ENCODE measurements at places on chromosomes 16 and 17.

- DNase-seq, result peak; percentile 12
These were observed 24.3 kb downstream of the CDK12 start for GRCh38 chr17:39485555-39485954.

GRCh38 chr17:1186923-1187771 lies 7.4 kb upstream of the ABR start:
- peak; percentile 80 for DNase-seq

GRCh38 chr16:46658925-46659324 lies 30.1 kb downstream of the VPS35 start:
- DNase-seq, result no peak

GRCh38 chr17:15247891-15248529 lies 17.1 kb downstream of the PMP22 start:
- DNase-seq, result no peak

GRCh38 chr16:4609200-4610010 lies 5.3 kb downstream of the UBALD1 start:
- no peak for DNase-seq

GRCh38 chr17:12024327-12024726 lies 3.6 kb downstream of the MAP2K4 start:
- DNase-seq, result no peak

GRCh38 chr17:17711641-17712162 lies 30.4 kb downstream of the RAI1 start:
- DNase-seq, result no peak

- no peak for DNase-seq
These were observed 108.0 kb downstream of the MRTFB start for GRCh38 chr16:14179116-14179515.

GRCh38 chr16:84652566-84652965 lies 4.3 kb downstream of the KLHL36 start:
- no peak for DNase-seq

- DNase-seq, result no peak
These were observed 25.6 kb downstream of the IGSF6 start for GRCh38 chr16:21626659-21627277.

GRCh38 chr17:42284566-42284965 lies 3.7 kb upstream of the STAT5A start:
- DNase-seq, result no peak

GRCh38 chr17:57574040-57574513 lies 171.0 kb downstream of the CCDC182 start:
- DNase-seq, result no peak

DNA sequence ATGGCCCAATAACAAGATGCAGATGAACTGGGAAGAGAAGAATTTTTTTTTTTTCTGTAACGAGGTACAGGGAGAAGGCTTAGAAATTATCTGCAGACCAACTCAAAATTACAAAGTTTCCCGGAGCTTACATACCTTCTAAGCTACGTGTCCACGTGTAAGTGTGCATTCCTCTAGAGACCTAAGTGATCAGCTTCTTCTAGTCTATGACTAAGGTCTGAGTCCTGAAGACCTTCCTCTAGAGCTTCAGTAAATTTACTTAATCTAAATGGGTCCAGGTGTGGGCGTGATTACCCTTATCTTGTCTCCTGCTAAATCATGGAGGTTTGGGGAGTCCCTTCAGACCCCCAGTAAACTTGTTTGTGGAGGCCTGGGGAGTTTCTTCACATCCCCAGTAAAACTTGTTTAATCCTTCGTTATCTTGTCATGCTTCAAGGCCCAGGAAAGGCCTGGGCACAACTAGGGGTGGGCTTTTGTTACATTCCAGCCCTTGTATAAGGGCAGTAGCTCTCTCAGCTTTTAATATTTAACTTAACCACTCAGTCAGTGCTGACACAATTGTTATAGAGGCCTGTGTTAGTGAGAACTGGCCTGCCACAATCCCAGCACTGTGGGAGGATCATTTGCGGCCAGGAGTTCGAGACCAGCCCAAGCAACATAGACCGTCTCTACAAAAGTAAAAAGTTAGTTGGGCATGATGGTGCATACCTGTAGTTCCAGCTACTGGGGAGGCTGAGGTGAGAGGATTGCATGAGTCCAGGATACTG lies 342.3 kb downstream of the SNX29 start:
- DNase-seq, result no peak

DNA sequence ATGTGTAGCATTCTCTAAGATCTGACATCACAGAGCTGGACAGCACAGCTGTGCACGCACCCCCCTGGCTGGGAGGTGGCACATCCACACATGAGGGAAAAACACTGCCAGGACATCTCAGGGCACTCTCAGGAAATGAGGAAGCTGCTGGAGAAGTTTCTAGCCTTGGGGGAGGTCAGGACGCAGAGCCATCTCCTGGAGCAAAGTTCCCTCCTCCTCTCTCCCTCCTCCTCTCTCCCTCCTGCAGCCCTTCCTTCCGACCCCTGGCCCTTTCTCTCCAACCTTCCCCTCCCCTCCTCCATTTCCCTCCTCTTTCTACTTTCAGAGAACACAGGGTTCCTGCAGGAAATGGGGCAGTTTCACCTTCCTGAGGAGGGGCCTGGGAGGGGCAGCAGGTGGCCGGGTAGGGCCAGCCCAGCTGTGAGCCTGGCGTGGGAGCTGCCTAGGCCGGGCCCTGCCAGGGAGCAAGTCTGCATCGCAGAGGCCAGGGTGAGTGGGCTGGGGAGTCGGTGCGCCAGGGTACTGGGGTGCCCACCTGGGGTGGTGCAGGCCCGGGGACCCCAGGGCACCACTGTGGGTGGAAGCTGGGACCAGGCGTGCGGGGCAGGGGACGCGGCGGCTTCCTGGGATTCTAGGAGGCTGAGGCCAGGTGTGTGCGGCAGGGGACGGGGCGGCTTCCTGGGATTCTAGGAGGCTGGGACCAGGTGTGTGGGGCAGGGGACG lies at the start of gene DPEP1:
Gene DPEP1 (plus strand): TSS at position 412 of the 723 bp plus-strand sequence. CDS start 16,769 bp downstream, outside the sequence.
- no peak for DNase-seq

DNA sequence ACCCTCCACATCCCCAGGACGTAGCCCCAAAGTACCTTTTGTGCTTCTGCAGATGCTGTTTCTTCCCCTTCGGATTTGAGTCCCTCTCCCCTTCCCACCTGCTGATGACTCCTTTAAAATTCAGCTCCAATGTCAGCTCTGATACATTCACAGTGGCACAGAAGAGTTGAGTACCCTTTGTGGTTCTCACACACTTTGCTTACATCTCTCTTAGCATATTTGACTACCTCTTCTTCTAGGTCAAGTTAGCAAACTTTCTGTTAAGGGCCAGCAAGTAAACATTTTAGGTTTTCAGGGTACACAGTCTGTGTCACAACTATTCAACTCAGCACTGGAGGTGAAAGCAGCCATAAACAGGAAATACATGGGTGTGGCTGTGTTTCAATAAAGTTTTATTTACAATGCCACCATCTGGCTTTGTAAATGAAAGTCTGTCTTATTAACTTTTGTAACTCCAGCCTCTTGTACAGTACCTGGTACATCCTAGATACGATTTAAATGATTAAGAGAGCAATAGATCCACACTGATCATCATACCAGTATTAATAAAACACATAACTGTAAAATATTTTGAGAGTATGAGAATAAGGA lies 161.7 kb downstream of the SOX9 start:
- no peak for DNase-seq

- no peak for DNase-seq
These were observed 186.5 kb downstream of the AXIN2 start for GRCh38 chr17:65374966-65375365.

GRCh38 chr17:56222255-56222654 lies 69.0 kb downstream of the ANKFN1 start:
- no peak for DNase-seq

GRCh38 chr16:88599825-88600538 lies 29.8 kb downstream of the ZC3H18 start:
- DNase-seq, result no peak

DNA sequence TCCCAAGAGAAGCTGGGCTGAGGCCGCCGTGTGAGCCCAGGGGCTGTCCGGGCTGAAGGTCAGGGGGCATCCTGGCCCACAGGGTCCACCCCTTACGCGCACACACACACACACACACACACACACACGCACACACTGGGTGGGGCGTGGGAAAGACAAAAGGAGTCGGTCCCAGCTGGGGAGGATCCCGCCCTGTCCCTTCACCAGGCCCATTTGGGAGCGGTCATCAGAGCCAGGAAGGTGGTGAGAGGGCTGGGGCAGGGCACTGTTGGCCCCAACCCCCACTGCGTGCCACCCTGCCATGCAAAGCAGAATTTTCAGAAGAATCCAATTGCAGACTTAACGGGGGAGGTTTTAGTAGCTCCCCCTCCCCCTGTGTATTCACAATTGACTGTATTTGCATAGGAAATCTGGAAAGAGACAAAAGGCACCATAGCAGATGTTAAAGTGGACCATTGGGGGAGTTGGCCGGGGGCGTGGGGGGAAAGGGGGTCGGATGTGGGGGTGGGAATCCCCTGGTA lies 11.3 kb upstream of the CD300A start:
- no peak for DNase-seq

DNA sequence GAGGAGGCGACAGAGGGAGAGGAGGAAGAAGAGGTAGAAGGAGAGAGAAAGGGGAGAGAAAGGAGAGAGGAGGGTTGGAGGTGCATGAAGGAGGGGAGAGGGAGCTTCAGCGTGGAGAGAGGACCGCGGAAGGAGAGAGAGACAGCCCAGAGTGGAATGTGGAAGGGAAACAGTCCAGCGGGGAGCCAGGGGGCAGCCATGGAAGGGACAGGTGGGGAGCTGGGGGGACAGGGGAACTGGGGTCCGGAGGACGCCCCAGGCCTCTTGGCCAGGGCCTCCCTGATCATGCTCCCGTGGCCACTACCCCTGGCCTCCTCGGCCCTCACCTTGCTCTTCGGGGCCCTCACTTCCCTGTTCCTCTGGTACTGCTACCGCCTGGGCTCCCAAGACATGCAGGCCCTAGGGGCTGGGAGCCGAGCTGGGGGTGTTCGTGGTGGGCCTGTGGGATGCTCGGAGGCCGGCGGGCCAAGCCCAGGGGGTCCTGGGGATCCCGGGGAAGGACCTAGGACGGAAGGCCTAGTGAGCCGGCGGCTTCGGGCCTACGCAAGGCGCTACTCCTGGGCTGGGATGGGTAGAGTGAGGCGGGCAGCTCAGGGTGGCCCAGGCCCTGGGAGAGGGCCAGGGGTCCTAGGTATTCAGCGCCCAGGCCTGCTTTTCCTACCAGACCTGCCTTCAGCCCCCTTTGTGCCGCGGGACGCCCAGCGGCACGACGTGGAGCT lies 759 bp downstream of the ASPHD1 start:
- DNase-seq, result no peak

- DNase-seq, result no peak
These were observed 372.3 kb upstream of the SALL1 start for GRCh38 chr16:51523400-51523799.

- DNase-seq, result no peak
These were observed 34.5 kb downstream of the TMEM204 start for GRCh38 chr16:1567988-1568387.

DNA sequence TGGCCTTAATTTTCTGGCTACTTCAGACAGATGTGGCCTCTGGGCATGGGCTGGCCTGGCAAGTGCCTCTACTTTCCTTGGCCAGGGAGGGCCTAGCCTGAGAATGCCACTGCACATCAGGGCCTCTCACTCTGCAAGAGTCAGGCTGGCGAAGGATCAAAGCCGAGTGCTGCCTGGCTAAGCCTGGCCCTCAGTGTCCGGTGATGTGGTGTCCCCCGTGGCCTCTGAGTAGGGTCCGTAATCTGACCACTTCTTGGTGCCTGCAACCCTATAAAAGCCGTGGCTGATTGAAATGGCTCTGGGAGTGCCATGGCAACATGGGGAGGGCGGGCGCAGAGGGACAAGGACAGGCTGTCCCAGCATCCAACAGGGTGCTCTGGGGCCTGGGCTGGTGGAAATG lies 30.2 kb downstream of the TBX4 start:
- no peak for DNase-seq

- no peak for DNase-seq
These were observed 833 bp downstream of the TERF2 start for GRCh38 chr16:69384974-69385373.

- no peak for DNase-seq
These were observed 7.2 kb downstream of the VPS4A start for GRCh38 chr16:69318177-69318910.

- no peak for DNase-seq
These were observed 6.5 kb downstream of the GRB7 start for GRCh38 chr17:39744075-39744835.

- no peak for DNase-seq
These were observed 130.1 kb upstream of the ADAMTS18 start for GRCh38 chr16:77564791-77565390.

GRCh38 chr16:20650400-20651166 lies 46.9 kb downstream of the ACSM1 start:
- no peak for DNase-seq

DNA sequence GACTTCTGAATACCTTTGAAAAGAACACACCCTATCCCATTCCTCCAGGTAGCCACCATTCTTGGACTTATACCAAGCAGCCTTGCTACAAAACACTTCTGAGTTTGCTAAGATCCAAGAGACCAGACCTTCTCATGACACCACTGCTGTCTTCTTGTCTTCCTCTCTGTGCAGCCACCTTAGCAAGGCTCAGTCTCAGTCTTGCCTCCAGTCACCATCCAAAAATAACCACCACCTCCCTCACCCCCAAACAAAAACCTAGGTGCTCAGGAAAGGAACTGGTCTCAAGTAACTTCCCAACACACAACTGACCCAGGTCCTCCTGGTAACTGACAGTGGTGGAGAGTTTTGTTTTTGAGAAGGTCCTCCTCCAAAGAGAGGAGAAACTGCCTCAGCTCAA lies 90.9 kb upstream of the CORO6 start:
- no peak for DNase-seq

DNA sequence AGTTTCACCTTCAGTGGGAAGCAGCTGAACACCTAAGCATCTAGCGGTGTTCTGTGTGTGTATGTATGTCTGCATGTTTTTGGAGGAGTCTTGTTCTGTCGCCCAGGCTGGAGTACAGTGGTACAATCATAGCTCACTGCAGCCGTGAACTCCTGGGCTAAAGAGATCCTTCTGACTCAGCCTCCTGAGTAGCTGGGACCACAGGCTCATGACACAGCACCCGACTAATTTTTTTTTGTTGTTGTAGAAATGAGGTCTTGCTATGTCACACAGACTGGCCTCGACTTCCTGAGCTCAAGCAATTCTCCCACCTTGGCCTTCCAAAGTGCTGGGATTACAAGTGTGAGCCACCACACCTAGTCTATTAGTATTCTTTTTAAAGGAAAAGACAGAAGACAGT lies 30.2 kb upstream of the FAAP100 start:
- no peak for DNase-seq

- no peak for DNase-seq
These were observed 15.3 kb downstream of the LASP1 start for GRCh38 chr17:38885044-38885727.

DNA sequence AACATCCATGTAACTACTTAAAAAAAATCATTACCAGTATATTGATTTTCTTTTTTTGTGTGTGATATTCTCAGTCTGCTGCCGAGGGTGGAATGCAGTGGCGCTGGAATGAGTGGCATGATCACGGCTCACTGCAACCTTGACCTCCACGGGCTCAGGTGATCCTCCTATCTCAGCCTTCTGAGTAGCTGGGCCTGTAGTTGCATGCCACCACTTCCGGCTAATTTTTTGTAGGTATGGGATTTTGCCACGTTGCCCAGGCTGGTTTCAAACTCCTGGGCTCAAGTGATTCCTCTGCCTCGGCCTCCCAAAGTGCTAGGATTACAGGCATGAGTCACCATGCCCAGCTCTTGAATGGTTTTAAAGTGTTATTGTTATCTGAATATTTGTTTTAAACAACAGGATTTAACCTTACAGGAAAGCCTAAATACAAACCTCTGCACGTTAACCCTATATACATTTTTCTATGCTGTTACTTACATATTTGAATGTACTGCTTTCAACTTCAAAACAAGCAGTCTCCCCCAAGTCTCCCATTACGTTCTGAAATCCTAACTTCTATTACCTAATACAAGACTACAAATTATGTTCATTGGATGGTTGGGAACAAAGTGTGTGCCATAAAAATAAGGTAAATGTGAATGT lies 61.7 kb downstream of the KPNA2 start:
- DNase-seq, result no peak

GRCh38 chr17:7097940-7098339 lies 16.7 kb downstream of the ASGR2 start:
- DNase-seq, result no peak
